ENCODE measurements at places on chromosomes 1 and 21.

GRCh38 chr1:41936107-41936506 lies 17.4 kb upstream of the HIVEP3 start:
- DNase-seq, result no peak

- DNase-seq, result no peak
These were observed 86.7 kb downstream of the NGF start for GRCh38 chr1:115251340-115251748.

DNA sequence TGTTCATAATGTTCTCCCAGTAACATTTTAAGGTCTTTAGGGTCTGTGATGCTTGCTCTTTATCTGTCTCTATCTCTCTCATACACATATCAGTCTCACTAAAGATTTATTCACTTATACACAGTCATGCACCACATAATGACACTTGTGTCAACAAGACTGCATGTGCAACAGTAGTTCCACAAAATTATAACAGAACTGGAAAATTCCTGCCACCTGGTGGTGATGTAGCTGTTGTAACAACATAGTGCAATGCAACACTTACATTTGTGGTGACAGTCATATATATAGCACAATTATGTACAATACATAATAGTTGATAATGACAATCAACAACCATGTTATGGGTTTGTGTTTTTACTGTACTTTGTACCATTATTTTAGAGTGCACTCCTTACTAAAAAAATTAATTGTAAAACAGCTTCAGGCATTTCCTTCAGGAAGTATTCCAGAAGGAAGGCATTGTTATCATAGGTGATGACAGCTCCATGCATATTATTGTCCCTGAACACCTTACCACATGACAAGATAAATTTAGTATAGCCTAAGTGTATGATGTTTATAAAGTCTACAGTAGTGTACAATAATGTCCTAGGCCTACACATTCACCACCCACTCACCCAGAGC lies 8.1 kb downstream of the TDRD5 start:
- no peak for DNase-seq

DNA sequence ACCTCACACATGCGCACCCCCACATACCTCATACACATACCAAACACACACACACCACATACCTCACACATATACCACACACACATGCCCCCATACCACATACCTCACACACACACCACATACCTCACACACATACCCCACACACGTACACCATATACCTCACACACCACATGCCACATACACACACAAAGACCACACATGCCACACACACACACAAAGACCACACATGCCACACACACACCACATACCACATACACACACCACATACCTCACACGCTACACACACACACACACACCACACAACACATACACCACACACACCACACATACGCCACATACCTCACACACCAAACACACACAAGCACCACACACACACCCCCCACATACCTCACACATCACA lies 30.0 kb downstream of the HIVEP3 start:
- DNase-seq, result no peak

DNA sequence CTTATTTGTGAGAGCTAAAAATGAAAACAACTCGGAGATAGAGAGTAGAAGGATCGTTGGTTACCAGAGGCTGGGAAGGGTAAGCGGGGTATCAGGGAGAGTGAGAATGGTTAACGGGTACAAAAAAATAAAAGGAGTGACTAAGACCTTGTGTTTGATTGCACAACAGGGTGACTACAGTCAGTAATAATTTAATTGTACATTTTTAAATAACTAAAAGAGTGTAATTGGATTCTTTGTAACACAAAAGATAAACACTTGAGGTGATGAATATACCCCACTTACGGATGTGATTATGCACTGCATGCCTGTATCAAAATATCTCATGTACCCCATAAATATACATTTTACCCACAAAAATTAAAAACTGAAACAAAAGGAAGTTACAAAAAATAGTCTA lies 29.4 kb downstream of the FOXJ3 start:
- no peak for DNase-seq

All from D341Med (cell line).